ENCODE measurements at places on chromosomes 13 and 19.

DNA sequence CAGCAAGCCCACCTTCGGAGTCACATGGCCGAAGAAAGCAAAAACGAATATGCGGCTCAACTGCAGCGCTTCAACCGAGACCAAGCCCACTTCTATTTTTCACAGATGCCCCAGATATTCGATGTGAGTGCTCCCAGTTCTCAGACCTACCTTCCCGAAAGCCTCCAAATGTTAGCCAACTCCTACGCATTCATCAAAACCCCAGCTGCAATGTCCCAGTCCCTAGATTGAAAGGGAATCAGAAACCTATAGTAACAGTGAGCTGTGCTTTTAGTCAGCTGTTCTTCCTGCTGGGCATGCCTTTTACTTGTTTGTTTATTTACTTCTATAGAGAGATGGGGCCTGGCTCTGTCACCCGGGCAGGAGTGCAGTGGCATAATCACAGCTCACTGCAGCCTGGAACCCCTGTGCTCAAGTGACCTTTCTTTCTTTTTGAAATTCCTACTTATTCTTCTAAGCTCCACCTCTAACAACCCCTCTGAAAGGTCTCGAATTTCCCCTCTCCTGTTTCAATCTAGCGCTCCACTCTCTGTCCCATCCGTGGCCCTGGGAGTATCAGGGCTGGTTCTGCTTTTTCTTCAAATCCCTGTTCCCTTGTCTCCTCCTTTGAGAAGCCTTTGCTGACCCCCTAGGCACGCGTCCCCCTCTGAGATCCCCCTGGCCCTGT is 4.4 kb downstream of the TRIP10 start:
- no peak for DNase-seq

GRCh38 chr13:110126391-110126961 is 180.5 kb downstream of the COL4A1 start:
- no peak for DNase-seq

- DNase-seq = no peak
Measured at GRCh38 chr13:41678249-41678648, 220.9 kb downstream of the RGCC start.

- no peak for DNase-seq
Measured at GRCh38 chr19:49676136-49676783, 811 bp upstream of the PRMT1 start.

DNA sequence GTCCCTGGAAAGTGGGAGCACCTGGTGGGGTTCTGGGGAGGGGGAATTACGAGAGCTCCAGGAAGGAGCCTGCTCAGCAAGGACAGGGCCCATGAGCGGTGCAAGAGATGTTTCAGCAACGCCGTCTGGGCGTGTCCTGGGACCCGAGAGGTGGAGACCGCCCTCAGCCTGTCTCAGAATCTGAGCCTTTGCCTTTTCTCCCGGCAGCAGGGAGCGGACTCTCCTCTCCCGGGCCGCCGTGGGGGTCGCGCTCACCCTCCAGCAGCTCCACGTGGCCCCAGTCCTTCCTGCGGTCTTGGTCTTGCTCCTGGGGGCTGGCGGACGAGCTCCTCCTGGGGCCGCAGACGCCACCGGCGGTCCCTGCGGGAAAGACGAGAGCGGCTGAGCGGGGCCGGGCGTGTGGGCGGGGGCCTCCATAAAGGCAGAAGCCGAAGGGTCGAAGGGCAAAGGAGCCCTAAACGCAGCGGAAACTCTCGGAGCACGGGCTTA is 714 bp downstream of the POLRMT start:
- no peak for DNase-seq

GRCh38 chr13:74530011-74530410 is 395.8 kb upstream of the KLF12 start:
- no peak for DNase-seq
